ENCODE measurements at places on chromosomes 13 and 19.

GRCh38 chr19:50818859-50819472 is 4.6 kb downstream of the KLK1 start:
- no peak for DNase-seq

- DNase-seq, result no peak
Observed at GRCh38 chr13:91216928-91217700, 130.4 kb upstream of the MIR17HG start.

GRCh38 chr13:45747071-45747470 is 45.0 kb downstream of the CBY2 start:
- DNase-seq, result no peak

- DNase-seq, result no peak
Observed at GRCh38 chr19:10551698-10552301, 8.1 kb downstream of the ATG4D start.

- DNase-seq, result no peak
Observed at GRCh38 chr19:6769006-6769619, 1.9 kb upstream of the SH2D3A start.

GRCh38 chr19:3145909-3146676 is 10.3 kb downstream of the GNA15 start:
- no peak for DNase-seq

DNA sequence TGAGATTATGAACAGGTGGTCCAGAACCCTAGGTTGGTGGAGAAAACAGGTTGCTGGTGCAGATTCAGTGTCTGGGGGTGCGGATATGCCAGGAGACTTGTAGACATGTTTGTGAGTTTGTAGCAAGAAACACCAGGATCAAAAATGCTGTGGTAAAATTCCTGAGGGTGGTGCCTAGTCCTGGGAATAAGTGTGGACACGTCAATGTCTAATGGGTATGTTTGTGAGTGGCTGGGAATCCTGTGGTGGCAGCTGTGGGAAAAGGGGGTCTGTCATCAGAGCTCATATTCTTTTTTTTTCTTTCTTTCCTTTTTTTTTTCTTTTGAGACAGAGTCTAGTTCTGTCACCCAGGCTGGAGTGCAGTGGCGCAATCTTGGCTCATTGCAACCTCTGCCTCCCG is 7.2 kb downstream of the ZNF708 start:
- no peak for DNase-seq

- no peak for DNase-seq
Observed at GRCh38 chr19:1466018-1466460, 13.0 kb downstream of the C19orf25 start.

- no peak for DNase-seq
Observed at GRCh38 chr13:71758828-71759227, 108.2 kb downstream of the DACH1 start.

DNA sequence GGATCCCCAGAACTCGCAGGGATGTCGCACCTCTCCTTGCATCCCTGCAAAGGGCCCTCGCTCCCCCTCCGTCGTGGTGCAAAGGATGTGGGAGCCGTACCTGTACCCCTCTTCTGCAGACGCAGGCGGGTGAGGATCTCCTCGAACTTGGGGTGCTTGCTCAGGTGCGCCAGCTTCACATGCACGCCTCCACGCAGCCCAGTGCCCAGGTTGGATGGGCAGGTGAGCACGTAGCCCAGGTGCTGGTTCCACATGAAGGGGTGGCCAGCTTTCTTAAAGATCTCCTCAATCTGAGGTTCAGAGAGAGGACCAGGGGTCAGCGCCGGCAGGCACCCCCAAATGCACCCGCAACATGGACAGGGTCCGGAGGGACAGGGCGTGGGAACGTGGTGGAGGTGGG is 15.3 kb downstream of the CKM start:
- no peak for DNase-seq

- no peak for DNase-seq
Observed at GRCh38 chr13:104592127-104592526, 1525.9 kb upstream of the SLC10A2 start.

- DNase-seq, result peak; percentile 10
Observed at GRCh38 chr19:3721131-3721886, 13.1 kb downstream of the TJP3 start.

DNA sequence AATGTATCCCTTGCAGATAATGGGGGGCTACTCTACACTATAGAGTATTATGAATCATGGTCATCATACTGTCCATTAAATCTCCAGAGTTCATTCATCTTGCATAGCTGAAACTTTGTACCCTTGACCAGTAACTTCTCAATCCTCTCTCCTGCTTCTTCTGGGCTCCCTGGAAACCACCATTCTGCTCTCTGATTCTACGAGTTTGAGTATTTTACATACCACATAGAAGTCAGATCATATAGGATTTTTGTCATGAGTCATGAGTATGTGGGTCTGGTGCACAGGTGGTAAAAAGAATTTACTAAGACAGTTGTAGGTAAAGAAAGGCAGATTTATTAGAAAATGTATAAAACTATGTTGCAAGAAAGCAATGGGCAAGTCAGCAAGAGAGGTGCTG is 41.9 kb downstream of the WTIP start:
- DNase-seq, result no peak

DNA sequence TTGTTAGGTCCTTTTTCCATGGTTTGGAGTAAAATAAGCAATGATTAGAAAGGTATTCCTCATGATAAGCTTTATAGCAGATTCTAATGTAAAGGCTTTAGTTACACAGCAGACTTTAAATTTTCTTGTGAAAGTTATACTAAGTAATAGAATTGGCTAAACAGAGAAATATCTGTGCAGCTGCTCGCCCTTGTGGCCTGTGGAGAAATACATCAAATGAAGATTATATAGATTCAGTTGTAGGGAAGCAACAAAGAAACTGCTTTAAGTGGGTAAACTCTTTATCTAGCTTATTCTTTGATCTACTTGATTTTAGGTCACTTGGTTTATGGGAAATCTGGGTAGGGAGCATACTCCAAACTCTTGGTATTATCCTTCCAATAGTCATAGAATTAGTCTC is 1269.7 kb upstream of the SPRY2 start:
- DNase-seq, result no peak

- no peak for DNase-seq
Observed at GRCh38 chr19:46350758-46351159, 3.9 kb downstream of the PPP5C start.

All from bone marrow (tissue), 2 donors.